ENCODE measurements at places on chromosomes 7 and 10.

- no peak for DNase-seq
Observed at GRCh38 chr10:79025199-79025832, 43.5 kb upstream of the ZMIZ1 start.

DNA sequence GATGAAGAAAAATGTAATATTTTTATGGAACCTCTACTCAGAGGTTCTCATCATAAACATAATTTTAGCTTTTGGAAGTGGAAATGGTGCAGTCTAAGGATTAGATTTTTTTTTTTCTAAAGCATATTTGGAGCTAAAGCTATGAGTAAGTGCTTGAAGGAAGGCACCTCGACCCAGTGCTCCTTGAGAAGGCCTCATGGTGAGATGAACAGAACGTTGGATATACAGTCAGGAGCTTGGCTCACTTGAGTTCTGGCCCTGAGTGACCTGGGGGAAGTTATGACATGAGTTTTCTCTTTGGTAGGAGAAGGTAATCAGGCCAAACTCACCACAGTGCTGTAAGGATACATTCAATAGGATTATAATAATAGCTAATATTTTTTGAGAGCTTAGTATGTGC lies 163.3 kb downstream of the JCAD start:
- peak; percentile 20 for DNase-seq

GRCh38 chr10:80486785-80487420 lies 32.8 kb downstream of the TSPAN14 start:
- no peak for DNase-seq

DNA sequence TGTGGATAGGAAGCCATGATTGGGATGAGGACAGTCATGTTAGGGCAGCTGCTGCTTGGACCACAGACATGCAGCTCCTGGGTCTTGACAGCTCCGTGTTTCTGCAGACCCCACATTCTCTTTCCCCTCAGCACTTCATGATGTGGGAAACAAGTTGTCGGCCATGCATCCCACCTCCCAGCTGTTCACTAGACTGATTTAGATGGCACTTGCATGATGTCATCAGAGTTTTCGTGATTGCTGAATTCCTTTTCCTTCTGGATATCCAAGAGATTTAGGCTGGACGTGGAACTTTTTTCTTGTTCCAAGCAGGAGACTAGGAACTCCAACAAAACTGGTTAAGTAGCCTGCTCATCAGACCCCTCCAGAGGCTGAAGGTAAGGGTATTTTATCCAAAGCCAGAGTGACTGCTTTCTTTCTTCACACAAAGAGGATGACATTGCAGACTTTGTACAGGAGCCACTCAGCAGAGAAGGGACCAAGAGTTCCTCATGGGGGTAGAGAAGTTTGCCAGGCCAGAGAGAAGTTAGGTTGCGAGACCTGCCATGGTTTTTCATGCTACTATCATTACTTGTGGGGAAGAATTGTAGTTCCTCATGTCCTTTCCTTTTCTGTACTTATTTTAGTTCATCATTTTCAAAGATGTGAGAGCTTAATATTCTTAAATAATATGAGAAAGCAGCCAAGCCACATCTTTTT lies 117.7 kb upstream of the GJD4 start:
- DNase-seq, result peak; percentile 6

DNA sequence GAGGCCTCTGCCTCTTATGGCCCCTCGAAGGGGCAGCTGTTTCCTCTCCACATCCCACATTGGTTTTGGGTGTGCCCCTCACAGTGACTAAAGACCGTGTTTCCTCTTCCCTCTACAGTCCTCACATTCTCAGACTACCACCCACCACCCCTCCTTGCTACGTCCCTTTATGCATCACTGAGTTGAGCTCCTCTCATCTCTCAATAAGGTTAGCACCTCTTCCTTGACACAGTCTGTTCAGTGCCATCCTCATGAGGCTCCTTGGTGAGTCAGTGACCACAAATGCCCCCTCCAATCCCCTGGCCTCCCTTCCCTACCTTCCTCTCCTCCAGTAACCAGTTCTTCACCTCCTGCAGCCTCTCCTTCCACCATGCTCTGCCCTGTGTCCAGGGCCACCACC lies 239.1 kb upstream of the MYO3A start:
- DNase-seq, result no peak

GRCh38 chr7:32042900-32043299 lies 27.3 kb downstream of the PDE1C start:
- DNase-seq, result no peak

DNA sequence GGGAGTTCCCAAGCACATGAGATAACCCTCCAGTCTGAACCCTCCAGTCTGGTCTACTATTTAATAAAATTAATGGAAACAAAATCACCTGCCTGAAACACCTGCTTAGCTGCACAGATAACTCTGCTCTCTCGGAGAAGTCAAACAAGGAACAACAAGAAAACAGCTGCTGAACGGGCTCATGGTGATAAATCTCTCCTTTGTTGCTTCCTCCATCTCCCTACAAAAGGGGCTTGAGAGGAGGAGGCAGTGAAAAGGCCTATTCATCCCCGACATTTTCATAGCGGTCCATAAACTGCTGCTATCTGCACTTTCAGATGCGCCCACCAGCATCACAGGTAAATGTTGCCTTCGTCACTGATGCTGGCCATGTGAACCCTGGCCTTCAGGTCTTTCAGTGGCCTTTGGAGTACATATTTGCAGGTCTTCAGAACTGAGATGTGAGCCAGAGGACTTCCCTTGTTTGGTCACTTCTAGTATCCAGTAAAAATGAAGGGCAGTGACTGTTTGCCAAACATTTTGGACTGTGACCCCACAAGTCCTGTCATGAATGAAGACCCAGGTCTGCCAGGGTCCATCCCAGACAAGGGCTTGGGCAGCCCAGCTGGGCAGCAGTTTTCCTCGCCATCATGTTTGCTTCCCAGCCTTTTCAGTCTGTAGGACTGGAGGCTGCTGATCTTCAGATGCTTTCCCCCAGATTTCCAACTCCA lies 15.9 kb downstream of the FKBP6 start:
- no peak for DNase-seq

GRCh38 chr7:107312418-107312817 lies 143.6 kb downstream of the HBP1 start:
- DNase-seq, result peak; percentile 67

DNA sequence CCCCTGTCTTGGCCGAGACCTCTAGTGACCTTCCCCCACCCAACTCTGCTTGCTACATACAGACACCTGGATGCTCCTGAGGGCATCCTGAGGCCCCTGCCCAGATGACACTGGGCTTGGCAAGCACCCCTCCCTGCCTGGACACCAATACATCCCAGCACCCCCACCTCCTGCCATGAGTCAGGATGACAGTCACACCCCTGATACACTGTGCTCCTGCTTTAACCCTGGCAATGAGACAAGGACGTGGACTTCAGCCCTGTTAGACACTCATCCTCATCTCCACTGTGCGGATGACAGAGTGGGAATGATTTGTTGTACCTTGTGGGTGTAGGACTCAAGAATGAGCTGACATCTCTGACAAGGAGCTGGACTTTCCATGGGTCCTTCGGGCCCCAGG lies 186.3 kb upstream of the ADCY1 start:
- no peak for DNase-seq

DNA sequence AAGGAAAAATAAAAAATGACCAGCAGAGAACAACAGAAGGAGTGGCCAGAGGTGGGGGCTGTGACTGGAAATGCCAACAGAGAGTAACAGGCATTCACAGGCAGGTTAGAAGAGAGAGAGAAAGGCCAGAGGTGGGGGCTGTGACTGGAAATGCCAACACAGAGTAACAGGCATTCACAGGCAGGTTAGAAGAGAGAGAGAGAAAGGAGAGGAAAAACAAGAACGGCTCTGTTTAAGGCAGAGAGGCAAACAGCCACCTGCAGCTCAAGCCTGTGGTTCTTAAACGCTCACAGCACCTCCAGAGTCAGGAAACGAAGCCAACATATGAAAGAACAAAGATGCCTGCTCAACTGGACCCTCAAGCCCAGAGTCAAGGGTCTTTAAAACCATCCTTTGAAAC lies 39.5 kb upstream of the DGKI start:
- DNase-seq, result no peak

DNA sequence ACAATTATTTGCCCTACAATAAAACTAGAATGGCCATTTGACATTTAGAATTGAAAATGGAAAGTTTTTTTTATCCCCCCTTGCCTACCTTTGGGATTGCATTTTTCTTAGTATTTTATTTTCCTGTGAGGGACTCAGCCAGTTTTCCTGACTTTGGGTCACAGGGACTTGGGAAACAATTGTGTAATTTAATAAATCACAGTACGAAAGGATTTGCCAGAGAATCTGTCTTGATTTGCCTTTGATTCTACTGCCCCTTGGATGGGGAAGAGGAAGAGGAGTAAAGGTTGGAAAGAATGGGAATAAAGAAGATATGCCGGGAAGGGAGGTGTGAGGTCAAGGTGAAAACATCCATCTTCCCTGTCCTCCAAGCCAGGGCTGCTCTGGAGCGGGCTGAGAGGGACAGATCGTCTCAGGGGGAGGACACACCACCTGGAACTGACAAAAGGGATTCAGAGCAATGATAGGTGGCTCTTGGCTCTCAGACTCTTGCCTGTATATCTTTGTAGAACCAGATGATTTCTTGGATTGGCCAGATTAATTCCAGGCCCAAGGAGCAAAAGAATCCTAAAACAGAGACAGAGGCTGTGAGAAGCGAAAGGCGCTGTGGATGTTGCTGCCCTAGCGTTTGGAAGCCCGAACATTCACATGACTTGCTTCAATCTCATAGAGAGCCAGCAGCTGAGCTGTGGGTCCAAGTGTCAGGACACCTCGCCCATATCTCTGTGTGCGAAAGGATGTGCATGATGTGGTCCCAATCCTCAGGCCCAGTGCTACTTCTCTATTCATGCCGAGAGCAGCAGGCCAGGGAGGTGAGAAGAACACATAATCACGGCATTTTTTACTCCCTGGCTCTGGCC lies 50.3 kb upstream of the ZEB1 start:
- DNase-seq, result no peak

GRCh38 chr10:670990-671389 lies 18.5 kb downstream of the DIP2C start:
- no peak for DNase-seq

DNA sequence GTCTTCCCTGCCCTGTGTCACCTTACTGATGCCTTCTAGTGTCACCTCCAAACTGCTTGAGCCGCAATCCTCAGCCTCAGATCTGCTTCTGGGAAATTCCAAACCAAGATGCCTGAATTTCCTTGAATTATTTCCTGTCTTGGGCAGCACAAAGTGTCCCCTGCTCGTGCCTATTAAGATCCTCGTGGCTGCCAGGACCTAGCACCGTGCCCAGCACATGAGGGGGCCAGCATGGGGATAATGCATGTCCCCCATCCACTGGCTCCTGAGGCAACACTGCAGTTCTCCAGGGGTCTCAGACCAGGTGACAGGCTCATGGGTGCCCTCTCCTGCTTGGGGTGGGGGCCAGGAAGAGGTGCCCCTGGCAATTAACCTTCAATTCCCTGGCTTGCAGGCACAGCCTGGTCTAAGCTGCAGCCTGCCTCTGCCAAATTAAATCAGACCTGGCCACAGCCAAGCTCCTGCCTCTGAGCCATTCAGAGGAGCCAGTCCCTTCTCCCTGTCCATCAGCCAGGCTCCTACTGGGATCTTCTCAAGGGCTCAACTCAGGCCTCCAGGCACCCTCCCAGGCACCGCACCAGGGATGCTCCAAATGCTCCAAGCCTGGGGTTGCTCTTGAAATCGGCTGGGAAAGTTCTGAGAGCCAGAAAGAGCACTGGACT lies 146.6 kb downstream of the SH3PXD2A start:
- no peak for DNase-seq

GRCh38 chr10:132422903-132423825 lies 26.2 kb downstream of the PWWP2B start:
- DNase-seq, result no peak

- DNase-seq, result no peak
Observed at GRCh38 chr10:73405556-73405955, 8.3 kb downstream of the ANXA7 start.

DNA sequence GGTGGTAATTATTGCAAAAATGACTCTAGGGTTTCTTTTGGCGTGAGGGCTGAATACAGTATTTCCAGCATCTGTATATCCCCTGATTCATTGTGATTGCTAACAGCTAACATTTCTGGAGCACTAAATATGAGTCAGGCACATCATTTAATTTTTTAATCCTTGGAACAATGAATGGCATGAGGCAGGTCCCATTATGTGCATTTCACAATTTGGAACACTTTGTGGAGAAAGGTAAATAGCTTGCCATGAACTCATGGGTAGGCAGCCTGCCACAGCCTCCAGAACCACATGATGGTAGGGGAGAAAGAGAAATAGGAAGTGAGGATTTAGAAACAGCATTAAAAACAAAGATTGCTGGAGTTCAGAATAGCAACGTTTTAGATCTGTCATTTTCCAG lies 1.7 kb downstream of the NPTX2 start:
- DNase-seq, result no peak

DNA sequence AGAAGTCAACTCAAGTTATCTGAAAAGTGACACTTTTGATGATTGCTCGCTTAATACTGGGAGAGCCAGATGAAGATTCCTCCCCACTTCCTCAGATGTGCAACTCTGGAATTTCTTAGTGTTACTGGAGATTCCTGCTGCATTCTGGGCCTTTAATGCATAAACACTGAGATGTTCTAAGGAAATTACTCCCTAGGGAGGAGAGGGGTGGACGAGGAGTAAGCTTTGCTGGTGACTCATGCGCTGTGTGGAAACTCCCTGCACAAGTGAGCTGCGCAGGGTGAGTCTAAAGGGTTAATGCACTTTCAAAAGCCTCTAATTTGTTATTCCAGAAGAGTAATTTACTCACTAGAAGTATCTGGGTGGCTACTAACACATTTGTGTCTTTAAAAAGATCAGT lies 46.3 kb downstream of the EGFR start:
- peak; percentile 100 for DNase-seq

DNA sequence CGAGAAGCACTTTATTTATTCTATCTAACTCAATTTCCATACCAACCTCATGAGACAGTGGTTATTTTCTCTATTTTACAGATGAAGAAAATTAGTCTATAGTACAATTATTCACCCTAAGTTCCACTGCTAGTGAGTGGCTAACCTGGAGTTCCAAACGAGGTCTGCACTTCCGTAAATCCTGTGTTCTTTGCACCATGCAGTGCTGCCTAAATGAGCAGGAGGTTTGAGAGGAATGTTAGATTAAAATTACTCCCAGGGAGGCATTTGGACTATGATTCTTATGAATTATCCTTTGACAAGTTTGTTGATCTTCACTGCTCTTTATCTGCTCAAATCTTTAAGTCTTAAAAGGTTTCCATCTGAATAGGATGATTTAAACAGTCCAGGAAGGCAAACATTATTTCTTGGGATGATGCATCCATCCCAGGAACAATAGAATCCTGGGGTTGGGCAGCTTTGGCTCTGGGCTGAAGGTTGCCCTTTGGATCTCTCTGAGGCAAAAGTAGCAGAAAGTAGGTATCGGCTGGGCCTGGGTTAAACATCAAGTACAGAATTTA lies 400.8 kb downstream of the REEP3 start:
- no peak for DNase-seq
